ENCODE measurements at places on chromosomes 13 and 19.

DNA sequence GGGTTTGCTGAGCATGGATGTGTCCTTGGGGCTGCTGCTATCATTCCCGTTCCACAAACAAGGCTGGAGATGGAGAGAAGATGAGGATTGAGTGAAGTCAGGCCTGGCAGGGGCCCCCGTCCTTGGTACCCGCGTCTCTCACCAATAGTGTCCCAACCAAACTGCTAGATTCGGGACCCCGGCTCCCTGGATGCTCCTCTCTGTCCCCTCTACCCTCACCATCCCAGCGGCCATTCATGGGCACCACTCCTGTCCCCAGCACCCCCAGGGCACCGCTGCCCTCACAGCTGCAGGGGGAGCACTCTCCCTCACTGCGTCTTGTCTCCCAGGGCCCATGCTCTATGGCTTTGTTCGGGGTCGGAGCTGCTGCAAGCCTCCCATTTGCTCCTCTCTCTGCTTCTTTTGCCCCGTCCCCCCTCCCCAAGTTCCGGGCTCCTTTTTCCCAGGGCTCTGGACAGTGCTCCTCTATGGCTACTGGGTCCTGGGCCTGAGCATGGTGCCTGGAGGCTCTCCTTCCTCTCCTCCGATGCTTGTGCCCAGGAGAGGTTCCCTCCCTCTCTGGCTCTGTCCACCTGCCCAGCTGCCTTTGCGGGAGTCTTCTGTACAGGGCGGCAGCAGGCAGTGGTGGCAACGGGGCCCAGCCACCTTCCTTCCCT, 219.5 kb downstream of the TEX29 start:
- no peak for DNase-seq

- no peak for DNase-seq
Measured at GRCh38 chr13:65461590-65461989, 1768.5 kb downstream of the PCDH9 start.

GRCh38 chr13:33307843-33308242, 22.3 kb upstream of the STARD13 start:
- DNase-seq = no peak

- DNase-seq = peak; percentile 49
Measured at GRCh38 chr13:26785838-26786630, 25.4 kb upstream of the GPR12 start.

GRCh38 chr13:107373551-107373950, 805.6 kb upstream of the ARGLU1 start:
- no peak for DNase-seq

Measured in stimulated activated naive CD8-positive, alpha-beta T cell treated with anti-CD3 and anti-CD28 coated beads, Interleukin-15, amount 100 ng/mL, for 72 hours (primary cell).